ENCODE measurements at places on chromosomes 16 and 17.

DNA sequence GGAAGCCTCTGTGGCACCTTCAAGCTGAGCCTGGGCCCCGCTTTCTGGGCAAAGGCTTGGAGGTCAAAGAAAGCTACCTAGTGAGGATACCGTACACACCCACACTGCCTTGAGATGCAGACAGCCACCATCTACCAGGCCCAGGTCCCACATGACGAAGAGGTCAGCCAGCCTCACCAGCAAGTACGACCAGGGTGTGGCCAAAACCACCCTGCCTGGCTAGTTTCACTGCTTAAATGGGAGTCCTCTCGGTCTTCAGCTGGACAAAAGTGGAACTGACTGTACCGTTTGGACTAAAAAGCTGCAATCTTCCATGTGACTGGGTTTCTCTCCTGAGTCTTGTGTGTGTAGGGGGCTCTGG is 21.6 kb downstream of the VASN start:
- no peak for DNase-seq

DNA sequence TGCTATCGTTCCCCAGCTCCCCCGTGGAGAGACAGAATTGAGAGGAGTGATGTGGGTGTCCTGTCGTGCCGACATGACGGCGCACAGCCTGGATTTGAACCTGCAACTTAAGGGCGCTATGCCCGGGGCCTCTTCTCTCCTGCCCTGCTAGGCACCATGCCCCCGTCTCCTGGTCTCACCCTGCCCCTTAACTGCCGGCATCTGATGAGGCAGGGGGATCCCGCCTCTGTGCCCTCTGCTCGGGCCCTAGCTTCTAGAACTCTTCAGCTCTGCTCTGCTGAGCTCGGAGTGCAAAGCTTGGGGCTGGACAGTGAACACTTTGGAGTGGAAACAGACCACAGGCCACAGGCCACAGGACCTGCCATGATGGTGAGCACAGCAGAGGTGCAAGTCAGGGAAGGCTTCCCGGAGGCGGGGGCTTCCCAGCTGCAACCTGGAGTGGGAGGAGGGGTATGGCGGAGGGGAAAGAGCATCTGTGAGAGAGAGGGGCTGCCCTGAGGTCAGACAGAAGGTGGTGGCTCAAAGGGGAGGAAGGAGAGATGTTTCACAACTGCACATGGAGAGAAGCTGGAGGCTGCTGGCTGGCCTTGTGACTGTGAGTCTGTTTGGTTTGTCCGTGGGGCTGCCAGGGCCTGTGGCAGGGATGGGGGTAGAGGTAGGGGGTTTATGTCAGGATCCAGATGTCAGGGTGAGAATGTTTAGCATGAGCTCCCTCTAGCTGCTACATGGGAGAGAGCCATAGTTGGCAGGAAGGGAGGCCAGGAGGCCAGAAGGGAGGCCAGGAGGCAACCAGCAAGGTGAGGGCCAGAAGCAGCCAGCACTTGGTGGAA is 107.8 kb downstream of the CRLF3 start:
- DNase-seq = no peak

- peak; percentile 68 for DNase-seq
Observed at GRCh38 chr17:28896884-28897768, at the start of gene FLOT2. Gene FLOT2 (minus strand): TSS chr17:28897733. CDS start chr17:28897574, 159 bp downstream.

- DNase-seq = no peak
Observed at GRCh38 chr16:79672524-79672923, 72.0 kb upstream of the MAF start.

DNA sequence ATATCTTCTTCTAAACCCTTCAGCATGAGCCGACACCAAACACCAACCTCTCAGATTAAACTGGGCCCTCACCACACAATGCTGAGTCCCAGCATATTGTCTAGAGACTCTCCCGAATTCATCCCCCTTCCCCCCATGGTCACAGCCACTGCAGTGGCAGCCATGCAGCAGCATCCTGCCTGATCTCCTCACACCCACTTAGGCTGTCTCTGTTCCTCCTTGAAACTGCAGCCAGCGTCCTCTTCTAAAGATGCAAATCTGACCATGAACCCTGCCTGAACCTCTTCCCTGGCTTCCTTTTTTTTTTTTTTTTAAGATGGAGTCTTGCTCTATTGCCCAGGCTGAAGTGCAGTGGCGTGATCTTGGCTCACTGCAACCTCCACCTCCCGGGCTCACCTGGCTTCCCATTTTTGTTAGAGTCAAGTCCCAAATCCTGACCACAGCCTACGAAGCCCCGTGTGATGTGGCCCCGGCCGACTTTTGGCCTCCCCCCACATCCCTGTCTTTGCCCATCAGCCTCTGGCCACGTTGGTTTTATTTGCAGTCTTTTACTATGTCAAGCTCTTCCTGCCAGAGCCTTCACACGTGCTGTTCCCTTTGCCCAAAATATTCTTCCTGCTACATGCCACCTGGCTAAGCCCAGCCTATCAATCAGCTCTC is 2.8 kb downstream of the FA2H start:
- DNase-seq = no peak

- DNase-seq = no peak
Observed at GRCh38 chr16:2769675-2770056, 7.4 kb downstream of the ELOB start.

DNA sequence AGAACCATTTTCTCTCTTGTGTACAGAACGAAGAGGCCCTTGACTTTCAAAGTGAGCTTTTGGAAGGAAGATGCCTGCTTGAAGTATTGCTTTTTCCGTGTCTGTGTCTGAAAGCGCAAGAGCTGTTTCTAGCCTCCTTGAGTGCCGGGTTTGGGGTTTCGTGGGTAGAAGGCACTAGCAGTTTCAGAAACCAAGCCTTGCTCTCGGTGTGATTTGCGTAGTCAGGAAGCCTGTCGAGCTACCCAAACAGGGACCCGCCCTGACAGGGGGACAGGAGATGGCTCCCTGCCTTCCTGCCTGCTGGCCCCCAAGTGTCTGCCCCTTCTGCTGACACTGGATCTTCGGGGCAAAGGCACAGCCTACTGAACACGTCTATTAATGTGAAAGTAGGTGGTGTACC is 322.0 kb downstream of the MAF start:
- peak; percentile 72 for DNase-seq

DNA sequence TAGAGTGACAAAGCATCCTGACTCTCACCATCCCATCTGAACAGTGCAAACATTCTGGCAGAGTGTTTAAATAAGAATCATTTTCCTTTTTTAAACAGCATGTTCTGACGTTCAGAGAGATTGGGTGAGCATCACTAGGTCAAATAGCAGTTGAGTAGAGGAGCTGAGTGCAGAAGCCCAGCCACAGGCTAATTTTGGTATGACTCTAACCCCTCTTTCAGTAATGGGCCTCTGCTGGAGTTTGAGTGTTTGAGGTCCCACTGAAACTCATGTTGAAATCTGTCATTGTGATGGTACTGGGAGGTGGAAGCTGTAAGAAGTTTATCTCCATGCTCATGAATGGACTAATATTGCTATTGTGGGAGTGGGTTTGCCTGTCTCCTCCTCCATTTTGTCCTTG is 194.4 kb downstream of the SALL1 start:
- DNase-seq = no peak

- DNase-seq = no peak
Observed at GRCh38 chr17:33438578-33438977, 145.5 kb upstream of the ASIC2 start.

- no peak for DNase-seq
Observed at GRCh38 chr16:23071196-23072083, 77.8 kb downstream of the USP31 start.

DNA sequence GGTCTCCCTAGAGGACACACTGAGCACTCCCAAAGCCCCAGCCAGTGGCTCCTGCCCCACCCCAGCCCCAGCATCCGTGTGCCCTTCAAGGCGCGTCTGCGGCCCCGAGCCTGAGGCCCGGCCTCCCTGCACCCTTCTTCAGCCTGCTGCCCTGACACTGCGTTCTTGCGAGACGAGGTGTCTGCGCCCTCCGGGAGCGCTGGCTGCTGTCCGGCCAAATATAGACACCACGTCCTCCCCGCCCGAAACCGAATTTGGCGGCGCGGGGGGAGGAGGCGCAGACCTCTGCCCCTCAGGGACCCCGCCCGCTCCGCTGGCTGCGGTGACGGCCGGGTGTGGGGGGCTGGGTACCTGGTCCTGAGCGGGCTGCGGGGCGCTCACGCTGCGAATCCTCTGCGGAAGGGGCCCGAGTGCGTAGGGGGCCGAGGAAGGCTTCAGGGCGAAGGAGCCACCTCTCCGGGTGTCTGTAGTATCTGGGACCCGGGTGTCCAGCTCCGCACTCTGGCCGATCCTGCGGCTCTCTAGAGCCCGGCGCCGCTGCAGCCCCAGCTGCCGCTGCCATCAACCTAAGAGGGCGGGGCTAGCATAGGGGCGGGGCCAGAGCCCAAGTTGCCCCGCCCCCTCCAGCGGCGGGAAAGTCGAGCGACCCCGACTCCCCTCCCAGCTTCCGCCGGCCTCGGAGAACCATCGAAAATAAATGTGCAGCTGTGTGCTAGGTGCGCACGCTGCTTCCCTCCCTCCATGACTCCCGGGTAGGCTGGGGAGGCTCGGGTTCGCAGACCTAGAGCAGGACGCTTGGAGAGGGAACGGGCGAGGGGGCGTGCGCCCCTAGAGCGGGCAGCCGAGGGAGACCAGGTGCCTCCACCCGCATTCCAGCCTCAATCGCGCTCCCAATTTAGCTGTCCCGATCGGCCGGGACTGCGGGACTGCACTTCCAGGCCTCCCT is at the start of gene CORO6:
Gene CORO6, minus strand, starts transcription at position 576 of the 946 bp plus-strand sequence. CDS start 1,491 bp downstream, outside the sequence.
- peak; percentile 71 for DNase-seq
